ENCODE measurements at places on chromosomes 2 and 18. TPM values are rescaled to one million over a fixed set of nuclear protein-coding genes. Genes with fewer than 3 reads are reported as not detected.

- no peak for DNase-seq
Measured at GRCh38 chr2:84850471-84850870, 30.4 kb downstream of the TRABD2A start.

Gene TEX44
- not detected for total RNA-seq

DNA sequence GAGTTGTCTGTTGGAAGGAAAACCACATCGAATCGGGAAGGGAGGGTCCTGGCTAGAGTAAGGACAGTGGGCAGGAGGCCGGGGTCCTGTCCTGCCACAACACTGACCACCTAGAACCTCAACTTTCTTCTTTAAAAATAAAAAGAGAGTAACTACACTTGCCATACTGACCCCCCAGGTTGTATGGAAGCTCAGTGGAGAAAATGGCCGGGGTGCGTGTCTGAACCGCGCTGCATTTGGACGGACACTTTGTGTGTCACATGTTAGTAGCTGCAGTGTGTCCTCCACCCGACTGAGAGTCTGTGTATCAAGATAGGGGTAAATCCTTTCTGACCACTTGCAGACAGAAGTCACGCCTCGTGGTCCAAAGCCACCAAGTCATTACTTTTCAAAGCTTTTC, 87.0 kb downstream of the GBX2 start:
- DNase-seq = no peak

DNA sequence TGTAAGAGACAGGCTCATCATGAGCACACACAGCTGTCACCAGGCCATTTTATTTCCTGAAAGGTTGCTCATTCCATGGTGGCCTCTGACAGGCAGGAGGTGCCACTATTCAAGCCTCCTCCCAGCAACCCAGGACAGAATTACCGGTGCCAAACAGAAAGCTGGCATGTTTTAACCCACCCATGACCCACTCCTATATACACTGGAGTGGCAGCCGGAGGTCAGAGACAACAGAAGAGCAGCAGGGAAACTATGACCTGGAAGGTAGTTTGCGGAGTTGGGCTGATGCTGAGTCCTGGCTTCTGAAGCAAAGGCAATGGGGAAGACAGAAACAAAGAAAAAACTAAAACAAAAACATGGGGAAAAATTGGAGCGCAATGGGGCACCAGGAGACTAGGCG, 2.3 kb downstream of the RFTN2 start:
- DNase-seq = no peak

GRCh38 chr18:78074400-78075020, 824.9 kb downstream of the GALR1 start:
- no peak for DNase-seq

Gene GAREM2
- total RNA-seq = not detected

DNA sequence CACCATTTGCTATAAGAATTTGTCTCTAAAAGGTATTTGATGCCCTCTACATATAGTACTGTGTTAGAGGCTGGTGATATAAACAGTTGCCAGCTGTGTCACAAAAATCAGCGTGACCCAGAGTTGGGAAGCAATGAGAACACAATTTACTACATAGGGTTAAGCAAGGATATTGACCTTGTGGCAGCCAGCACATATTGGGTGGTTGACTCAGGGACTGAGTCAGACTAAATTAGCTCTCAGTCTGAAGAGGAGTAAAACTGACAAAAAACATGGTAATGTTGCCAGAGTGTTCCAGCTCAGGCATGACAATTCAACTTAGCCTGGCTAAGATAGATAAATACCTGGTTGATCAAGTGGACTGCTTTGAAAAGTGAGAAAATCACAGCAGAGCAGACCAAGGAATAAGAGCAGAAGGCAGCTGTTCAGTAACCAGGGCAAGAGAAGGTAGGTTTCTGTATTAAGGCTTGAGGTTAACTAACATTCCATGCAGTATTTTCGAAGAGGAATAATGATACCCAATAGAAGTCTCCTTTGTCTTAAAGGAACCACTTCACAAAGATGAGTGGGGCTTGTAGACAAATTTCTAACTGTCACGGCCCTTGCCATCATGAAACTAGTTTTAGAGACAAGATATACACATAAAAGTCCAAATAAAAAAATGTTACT, 108.2 kb upstream of the ERBB4 start:
- peak; percentile 81 for DNase-seq

GRCh38 chr2:137842430-137842829, 121.8 kb upstream of the HNMT start:
- no peak for DNase-seq

Gene SNTG2
- total RNA-seq = not detected

- no peak for DNase-seq
Measured at GRCh38 chr2:54429811-54430551, 26.1 kb upstream of the SPTBN1 start.

GRCh38 chr2:199202964-199203363, 254.8 kb downstream of the SATB2 start:
- DNase-seq = no peak
